ENCODE measurements at places on chromosomes 2 and 18. TPM values are rescaled to one million over a fixed set of nuclear protein-coding genes. Genes with fewer than 3 reads are reported as not detected.

- no peak for DNase-seq
- no peak overlapping the region for H3K27ac ChIP-seq
- H3K36me3 ChIP-seq = no peaks in the 10 kb centered on the region
- no peaks in the 10 kb centered on the region for H3K4me1 ChIP-seq
Observed at GRCh38 chr2:195445639-195446038, 211.4 kb upstream of the SLC39A10 start.

DNA sequence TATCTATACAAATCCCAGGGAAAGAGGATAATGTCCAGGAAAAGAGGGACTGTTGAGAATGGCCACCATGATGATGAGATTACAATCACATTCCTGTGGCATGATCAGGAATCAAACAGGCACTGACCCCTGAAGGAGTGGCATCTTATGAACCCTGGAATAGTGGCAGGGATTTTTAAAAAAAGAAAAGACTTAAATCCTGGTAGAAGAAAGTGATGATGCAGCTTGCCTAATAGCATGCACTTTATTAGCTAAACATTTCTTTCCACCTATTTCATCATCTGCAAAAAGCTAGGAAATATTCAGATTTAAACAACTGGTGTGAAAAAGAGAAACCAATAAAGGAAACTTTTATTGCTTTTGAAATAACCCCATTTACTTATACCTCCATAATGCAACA, 87.2 kb upstream of the FSHR start:
- H3K27me3 ChIP-seq = no peaks in the 10 kb centered on the region
- no peak overlapping the region for H3K27ac ChIP-seq
- no peak overlapping the region for H3K4me3 ChIP-seq
- H3K4me1 ChIP-seq = no peaks in the 10 kb centered on the region
- DNase-seq = no peak

GRCh38 chr2:14650066-14650465, 17.5 kb downstream of the LRATD1 start:
- no peaks in the 10 kb centered on the region for H3K27me3 ChIP-seq
- H3K27ac ChIP-seq = no peak overlapping the region

Gene REG3A
- not detected for total RNA-seq

Gene SPATS2L
- total RNA-seq = 77.4 TPM
